ENCODE measurements at places on chromosomes 4 and X.

DNA sequence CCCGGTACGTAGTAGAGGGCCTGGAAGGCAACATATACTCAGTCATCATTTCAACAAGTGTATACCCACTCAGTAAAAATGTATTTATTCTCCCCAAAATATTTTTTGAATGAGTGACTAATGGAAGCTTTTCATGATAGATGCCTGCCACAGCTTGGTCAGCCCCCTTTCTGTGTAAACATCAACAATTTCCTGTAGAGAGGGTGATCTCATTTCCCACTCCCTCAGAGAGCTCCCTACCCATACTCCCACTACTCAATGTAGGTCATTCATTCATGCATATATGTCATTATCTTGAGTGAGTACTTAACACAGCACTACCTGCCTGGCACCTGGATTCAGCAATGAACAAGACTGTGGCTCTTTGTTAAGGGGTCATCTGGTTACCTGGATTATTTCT lies 81.9 kb downstream of the STK32B start:
- DNase-seq, result no peak

GRCh38 chr4:163694385-163694784 lies 199.9 kb downstream of the TMA16 start:
- no peak for DNase-seq

GRCh38 chrX:1178580-1179057 lies 33.8 kb downstream of the CRLF2 start:
- DNase-seq, result no peak

DNA sequence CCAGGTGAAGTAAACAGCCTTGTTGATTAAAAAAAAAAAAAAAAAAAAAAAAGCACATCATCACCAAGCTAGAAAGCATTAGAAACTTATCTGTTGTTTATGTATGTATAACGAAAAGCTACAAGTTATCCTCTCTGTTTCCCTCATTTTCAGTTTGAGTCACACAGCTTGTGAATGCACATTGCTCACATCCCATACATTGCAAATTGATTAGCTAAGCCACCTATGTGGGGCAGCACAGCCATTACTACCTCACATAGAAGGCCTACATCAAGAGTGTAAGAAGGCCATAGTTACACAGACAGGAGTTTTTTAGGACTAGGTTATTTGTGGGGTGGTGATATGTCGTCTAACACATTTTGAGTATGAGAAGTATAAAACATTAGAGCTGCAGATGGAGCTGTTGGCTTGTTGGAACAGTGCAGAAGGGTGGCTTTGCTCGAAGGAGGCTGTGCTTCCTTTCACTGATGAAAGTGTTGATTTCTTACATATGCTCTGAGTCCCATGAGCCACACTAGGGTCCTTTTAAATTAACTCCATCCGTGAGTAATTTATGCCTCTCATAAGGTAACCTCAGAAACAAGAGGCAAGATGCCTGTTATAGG lies 431.6 kb downstream of the GABRG1 start:
- DNase-seq, result no peak

DNA sequence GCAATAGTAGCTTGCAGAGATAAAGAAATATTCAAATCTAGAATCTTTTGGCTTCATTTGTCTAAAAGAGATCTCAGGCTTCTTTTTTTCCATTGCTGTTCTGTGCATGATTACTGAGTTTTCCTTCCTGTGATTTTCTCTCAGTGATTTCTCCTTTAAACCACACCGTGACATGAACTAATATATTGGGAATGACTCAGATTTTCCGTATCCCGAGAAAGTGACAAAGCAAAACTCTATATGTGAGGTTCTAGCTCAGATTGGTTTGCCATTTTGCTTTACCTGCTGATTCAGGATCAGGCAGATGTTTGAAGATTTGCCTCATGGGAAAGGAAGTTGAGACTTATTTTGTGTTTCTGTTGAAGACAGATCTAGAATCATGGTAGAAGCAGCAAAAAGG lies 59.4 kb downstream of the MTHFD2L start:
- DNase-seq, result no peak

DNA sequence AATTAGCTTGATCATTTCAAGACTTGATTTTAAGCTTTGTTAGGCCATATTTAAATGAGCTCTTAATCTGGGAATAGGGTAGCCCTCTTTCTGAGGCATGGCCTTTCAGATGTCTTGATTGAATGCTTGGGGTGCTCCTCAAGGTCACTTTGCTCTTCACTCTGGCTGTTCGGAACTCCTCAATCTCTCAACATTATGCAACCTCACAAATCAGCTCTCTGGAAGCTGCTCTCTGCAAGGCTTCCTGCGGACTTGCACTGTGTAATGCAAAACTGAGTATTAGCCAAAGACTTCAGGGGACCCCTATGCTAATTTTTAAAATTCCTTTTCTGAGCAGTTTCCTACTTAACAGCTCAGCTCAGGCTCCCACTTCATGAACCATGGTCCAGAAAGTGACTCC lies 398.3 kb downstream of the PRDM5 start:
- no peak for DNase-seq

GRCh38 chrX:123801901-123802300 lies 58.0 kb upstream of the XIAP start:
- DNase-seq, result no peak

DNA sequence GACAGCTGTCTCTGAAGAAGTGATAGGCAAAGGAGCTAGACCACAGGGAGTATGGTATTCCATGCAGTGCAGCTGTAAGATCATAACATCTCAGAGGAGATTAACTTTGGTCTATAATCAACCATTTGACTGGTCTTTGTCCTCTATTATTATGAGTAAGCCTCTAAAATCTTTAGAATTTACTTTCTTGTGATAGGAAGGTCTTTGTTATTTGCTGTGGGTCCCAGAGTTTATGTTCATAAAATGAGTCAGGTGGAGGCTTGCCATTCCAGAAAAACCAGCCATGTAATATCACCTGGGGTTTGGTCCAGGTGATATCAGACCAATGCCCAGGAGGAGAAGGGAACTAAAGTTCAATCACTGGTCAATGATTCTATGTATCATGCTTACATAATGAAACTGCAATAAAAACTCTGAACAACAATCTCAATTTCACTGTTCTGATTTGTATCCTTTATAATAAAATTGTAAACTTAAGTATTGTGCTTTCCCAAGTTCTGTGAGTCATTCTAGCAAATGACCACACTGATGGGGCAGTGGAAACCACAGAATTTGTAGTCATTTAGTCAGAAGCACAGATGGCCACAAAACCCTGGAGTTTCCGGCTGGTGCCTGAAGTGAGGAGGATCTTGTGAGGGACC lies 239.6 kb upstream of the TRAM1L1 start:
- DNase-seq, result no peak

DNA sequence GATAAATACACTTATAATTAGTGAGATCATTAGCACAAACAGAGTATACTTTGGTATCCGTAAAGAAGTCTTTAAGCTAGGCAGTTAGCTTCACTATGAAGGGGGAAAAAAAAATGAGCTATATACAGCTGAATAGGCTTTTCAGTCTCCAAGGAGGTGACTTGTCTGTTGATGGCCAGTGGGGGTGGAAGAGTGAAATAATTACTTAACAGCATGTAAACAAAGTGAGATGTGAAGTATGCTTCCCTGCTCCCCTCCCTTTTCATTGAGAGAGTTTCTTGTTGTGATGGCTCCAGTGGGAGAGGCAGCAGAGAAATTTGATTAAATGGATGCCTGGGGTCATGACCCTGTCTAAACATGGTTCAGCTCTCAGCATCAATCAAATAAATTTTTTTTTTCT lies 180.9 kb downstream of the DACH2 start:
- DNase-seq, result no peak

- peak; percentile 91 for DNase-seq
Measured at GRCh38 chr4:105990933-105991332, 95.7 kb downstream of the NPNT start.

All from mesenteric fat pad (tissue), 1 donor.